ENCODE measurements at places on chromosomes 16 and 17.

DNA sequence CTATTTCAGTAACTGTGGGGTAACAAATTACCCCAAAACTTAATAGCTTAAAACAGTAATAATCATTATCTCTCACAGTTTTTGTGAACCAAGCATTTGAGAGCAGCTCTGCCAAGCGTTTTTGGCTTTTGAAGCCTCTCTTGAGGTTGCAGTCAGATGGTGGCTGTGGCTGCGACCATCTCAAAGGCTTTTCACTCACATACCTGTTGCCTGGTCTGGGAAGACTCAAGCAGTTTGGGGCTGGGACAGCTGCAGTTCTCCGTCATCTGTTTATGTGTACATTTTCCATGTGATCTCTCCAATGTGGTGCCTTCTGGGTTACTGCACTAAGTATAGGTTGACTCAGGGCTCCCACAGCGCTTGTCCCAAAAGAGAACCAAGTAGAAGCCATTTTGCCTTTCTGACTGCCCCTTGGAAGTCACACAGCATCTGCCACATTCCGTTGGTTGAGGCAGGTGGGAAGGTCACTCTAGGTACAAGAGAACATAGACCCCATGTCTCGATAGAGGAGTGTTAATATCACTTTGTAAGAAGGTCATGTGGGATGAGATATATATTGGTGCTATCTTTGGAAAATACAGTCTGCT lies 49.6 kb downstream of the LDHD start:
- no peak for DNase-seq

DNA sequence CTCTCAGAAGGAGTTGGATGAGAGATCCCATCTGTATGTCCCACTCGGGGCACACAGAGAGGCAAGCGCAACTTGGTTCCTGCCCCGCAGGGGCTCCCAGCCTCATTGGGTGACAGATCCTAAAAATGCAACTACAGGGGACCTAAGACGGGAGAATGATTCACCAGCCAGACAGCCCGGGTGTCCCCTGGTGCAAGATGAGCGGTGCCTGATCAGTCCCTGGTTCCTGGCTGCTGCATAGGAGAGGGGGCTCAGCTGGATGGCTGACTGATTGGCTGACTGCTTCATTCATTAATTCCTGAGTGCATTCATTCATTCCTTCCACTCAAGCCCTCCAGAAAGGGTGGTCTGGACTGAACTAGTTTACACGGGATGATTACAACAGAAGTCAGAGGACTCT lies 22.0 kb downstream of the WNT3 start:
- no peak for DNase-seq

DNA sequence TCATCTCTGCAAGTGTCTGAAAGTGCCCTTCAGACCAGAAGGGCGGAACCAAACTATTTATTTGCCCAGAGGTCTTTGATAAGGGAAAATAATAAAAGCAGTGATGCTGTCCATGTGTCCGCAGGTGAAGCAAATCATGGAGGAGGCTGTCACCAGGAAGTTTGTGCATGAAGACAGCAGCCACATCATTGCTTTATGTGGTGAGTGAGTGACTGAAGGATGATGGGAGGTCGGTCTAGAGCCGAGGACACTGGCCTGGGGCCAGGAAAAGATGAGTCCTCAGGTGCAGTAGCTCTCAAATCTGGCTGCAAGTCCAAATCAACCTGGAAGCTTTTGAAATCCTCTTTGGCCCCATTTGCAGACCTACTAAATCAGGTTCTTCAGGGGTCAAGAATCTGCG lies 6.1 kb downstream of the SGSM2 start:
- DNase-seq: no peak

DNA sequence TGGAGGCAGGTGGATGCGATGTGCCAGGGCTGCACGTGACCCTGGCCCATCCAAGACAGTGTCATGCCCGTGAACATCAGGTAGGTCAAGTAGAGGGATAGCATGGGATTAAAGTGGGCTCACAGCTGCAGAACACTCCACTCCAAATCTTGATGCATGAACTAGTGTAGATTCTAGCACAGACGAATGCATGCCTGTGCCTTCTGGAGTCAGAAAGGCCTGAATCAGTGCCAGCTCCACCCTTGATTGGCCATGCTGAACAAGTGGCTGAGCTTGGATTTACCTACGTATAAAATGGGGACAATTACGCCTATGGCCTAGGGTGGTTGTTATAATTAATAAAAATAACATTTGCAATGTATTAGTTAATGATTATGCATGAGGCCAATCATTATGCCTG lies 10.6 kb downstream of the IRX3 start:
- DNase-seq: no peak

- DNase-seq: no peak
Observed at GRCh38 chr17:63151941-63152523, 186.0 kb downstream of the TANC2 start.

DNA sequence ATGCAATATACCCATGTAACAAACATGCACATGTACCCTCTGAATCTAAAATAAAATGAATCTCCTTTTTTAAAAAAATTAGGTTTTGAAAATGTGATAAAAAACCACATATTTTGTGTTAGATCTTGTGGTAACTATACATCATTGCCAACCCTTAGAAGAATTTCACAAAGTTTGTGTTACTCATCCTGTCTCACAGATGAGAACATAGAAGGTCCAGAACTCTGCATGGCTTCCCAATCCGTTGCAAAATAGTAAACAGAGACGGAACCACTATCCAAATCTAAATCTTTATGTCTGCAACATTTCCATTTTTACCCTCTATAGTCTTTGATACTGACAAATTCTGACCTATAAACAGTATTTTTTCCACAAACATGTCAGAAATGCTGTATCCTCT lies 759.9 kb downstream of the KCNJ2 start:
- DNase-seq: no peak

GRCh38 chr17:20154286-20155000 lies 145.3 kb downstream of the SPECC1 start:
- no peak for DNase-seq

DNA sequence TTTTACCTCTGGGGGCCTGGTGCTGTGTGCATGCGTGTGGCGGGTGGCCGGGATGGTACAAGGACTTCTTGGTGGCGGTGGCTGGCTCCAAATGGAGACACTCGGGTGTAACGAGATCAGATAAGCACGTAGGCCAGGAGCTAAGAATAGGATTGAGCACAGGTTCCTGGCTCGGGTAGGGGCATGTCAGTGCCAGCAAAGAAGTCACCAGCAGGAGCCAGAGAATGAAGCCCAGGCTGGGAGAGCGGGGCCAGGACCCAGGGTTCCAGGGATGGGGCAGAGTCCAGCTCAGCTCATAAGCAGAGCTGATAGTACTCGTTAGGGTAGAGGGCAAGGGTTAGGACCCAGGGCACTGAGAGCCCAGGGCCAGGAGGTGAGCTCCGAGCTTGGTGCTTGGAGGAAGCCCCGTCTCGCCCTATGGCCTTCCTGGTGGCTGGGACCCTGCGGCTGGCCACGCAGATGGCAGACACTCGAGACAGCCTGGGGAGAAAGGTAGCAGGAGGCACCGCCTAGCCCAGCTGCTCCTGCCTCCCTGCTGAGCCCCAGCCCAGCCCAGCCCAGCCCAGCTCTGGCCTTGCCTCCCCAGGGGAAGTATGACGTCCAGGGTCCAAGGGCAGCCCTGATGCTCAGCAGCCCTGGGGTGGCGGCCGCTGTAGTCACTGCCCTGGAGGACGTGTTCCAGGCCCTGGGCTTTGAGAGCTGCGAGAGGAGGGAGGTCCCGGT lies 8.9 kb downstream of the ZNF213 start:
- DNase-seq: no peak

GRCh38 chr17:66169839-66170238 lies 22.1 kb downstream of the CEP112 start:
- DNase-seq: no peak

DNA sequence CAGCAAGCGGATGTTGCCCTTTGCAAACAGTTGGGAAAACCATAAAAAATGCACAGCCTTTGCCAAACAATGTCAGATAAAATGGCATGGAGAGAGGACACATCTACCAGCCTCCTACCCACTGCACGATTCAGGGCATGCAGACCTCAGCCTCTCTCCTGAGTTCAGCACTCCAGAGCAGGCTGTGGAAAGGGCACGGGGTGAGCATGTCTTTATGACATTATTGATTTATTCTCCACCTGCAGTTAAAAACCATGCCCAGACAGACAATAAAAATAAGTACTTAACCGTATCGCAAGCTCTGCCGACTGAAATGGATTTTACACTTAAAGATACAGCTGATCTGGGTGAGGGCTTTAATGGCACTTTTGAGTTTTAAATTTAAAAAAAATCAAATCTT lies 127.1 kb downstream of the MAF start:
- no peak for DNase-seq

DNA sequence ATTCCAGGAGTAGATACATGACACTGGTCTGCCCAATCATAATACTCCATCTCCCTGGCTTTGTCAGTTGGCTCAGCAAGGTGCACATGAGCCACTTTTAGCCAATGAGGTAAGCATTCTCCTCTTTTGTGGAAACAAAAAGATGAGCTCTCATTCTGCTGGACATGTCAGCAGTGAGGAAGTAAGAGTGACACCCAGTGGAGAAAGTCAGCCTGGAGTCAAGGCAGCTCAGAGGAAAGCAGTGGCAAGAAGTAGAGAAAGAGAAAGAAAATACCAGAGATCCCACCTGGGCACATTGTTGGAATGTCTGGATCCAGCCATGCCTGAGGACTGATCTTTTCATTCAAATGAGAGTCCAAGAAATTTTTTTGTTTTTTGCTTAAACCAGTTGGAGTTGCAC lies 496.9 kb upstream of the C16orf82 start:
- DNase-seq: no peak

- DNase-seq: no peak
Observed at GRCh38 chr17:40309031-40309948, at the start of gene RARA. RARA (plus strand) TSS chr17:40309180; CDS start chr17:40331219, 22,039 bp downstream.

DNA sequence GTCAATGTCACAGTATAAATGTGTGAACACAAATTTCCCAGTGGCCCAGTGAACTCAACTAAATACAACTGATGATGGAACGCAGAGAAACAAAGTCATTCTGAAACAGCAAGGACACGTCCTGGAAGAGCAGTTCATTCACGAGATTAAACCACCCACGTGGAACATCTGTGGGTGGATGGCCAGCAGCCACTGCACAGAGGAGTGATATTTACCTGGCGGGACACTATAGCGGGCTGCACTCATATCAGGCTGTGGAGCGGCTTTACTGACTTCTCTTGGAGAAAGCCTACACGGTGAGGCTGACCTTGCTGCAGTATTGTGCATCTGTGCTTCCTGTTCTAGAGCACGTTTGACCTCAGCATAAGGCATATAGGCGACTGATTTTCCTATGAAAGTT lies 87.3 kb downstream of the TTC19 start:
- no peak for DNase-seq

GRCh38 chr16:50210266-50211038 lies 55.9 kb upstream of the ADCY7 start:
- DNase-seq: peak; percentile 10

DNA sequence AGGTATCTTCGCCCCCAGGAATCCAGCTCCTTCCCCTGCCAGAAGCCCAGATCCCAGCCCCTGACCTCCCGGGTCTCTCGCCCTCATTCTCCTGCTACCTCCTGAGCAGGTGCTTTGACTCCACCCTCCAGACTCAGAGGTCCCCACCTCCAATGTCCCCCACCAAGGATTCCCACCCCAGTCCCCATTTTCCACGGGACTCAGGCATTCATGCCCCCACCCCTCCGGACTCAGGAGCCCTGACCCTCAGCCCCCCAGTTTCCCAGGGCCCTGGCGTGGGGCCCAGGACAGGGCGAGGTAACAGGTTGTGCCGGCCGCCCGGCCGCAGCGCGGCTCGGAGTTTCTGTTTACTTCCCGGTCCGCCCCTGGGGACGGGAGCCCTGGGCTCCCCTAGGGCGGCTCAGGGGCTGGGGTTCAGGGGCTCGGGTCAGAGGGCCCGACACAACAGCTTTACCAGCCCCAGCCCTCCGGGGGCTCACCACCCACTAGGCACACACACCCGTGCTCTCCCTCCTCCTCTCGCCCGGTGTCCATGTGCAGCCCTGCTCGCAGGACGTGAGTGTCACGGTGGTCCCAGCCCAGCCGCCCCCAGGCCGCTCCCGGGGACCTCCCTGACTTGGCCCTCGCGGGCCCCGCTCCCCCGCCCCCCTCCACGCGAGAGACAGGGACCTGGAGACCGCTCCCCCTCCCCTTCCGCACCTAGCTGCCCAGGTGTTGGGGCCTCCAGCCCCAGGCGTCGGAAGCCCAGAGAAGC lies 595 bp downstream of the BICDL2 start:
- DNase-seq: no peak

GRCh38 chr17:38748149-38748891 lies at the start of gene PCGF2:
PCGF2 (minus strand) TSS chr17:38748336; CDS start chr17:38740402, 7,934 bp downstream.
- DNase-seq: peak; percentile 18

DNA sequence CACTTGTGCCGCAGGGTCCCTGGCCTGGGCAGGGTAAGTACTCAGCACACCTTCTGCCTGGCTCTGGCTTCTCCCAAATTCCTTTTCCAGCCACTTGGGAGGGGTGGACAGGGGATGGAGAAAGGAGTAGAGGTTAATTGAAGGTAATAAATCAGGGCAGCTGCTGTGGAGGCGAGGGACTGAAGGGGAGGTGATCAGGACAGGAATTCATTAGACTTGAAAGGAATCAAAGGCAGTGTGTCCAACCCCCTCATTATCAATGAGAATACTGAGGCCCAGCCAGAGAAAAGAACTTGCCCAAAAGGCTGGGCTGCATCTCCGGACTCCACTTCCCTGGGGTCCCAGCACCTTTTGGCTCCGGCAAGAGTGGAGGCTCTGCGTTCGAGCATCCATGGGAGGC lies 2.4 kb downstream of the SOST start:
- DNase-seq: no peak

DNA sequence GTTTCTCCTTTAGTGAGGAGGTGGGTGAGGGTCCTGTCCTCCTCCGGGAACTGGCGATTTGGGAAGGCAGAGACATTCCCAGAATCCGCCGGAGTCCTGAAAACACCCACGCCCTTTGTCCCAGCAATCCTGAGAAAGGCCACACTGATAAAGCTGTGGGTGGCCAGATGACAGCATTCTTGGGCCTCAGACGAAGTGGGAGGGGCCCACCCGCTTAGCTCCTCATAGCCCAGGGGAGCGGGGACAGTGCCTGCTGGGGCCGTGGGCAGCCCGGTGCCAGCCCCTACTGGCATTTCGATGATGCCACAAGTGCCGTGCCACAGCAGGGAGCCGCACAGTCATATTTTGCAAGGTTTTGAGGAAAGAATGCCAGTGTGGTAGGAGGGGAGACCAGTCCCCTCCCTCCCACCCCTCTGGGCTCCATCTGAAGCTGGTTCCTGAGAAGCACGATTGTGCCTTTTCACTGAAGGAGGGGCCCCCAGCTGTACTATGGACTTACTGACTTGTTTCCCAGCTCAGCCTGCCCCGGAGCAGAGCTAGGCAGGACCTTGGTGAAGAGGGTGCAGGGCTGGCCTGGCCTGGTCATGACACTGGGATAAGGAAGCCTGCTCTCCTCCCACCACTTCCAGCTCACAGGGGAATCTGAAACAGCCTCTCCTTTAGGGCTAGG lies 20.9 kb upstream of the MPRIP start:
- DNase-seq: no peak

Data from NK-92 treated with Interleukin-12 subunit alpha and Interleukin-12 subunit beta, amount 100 ng/mL, for 24 hours (cell line).